ENCODE measurements at places on chromosomes 16 and 17.
A peak's percentile ranks its signal among the peaks of the same experiment; 100 is the strongest.

GRCh38 chr16:53689636-53690035 lies 14.0 kb downstream of the RPGRIP1L start:
- no peak for DNase-seq

DNA sequence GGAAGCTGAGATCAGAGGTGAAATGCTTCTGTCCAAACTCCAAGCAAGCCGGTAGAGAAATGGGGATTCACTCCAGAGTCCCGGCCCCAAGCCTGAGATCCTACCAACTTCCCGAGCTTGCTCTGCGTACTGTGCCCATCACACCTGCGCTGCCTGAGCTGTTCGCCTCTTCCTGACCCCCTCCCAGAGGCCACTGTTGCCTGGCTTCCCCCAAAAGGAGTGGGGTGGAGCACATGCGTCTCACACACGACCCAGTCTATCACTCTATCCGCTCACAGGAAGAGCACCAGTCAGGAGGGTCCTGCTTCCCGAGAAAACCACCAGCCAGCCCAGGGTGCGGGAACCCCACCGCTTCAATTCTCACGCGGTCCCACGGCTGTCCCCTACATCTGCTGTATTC lies 13.5 kb upstream of the C16orf95 start:
- no peak for DNase-seq

- no peak for DNase-seq
These were observed 221.0 kb downstream of the CCDC182 start for GRCh38 chr17:57523926-57524632.

DNA sequence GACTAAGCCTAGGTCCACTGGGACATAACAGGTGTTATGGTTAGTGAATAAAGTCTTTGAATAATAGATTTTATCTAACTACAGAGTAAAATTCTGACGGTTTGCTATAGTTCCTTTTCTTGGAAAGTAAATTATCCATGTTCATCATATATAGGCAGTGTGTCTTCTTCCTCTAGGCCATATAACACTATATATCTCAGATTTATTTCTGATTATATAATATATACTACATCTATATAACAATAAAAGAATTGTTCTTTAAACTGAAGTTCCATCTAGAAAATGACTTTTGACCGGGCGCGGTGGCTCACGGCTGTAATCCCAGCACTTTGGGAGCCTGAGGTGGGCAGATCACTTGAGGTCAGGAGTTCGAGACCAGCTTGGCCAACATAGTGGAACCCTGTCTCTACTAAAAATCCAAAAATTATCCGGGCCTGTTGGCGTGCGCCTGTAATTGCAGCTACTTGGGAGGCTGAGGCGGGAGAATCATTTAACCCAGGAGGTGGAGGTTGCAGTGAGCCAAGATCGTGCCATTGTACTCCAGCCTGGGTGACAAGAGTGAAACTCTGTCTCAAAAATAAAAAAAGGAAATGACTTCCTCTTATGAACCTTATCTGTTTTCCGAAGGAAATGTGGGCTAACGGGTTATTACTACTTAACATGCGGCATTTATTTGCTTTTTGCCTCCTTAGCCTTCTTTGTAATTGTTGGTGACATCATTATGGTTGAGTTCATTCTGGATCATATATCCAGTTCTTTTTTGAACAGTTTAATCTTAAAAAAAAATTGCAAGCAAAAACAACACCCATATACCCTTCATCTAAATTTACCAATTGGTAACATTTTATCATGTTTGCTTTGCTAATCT lies 29.2 kb downstream of the NOL11 start:
- no peak for DNase-seq

GRCh38 chr16:27406511-27407128 lies 4.6 kb downstream of the IL21R start:
- DNase-seq: no peak

DNA sequence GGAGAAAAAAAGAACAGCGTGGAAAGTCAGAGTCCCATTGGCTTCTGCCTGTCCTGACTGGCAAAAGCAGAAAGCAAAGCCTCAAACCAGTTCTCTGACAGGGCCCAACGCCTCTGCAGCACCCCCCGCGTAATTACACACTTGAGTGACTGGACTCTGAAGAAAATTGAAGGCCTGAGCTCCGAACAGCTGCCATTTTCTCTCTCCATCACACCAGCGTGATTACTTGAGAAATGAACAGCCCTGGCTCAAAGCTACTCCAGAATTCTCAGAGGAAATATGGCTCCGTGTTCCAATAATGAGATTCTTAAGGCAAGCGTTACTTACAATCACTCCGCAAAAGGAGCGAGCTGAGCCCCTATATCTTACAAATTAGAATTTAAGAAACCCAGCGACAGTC lies 142.7 kb upstream of the C17orf78 start:
- DNase-seq: no peak

DNA sequence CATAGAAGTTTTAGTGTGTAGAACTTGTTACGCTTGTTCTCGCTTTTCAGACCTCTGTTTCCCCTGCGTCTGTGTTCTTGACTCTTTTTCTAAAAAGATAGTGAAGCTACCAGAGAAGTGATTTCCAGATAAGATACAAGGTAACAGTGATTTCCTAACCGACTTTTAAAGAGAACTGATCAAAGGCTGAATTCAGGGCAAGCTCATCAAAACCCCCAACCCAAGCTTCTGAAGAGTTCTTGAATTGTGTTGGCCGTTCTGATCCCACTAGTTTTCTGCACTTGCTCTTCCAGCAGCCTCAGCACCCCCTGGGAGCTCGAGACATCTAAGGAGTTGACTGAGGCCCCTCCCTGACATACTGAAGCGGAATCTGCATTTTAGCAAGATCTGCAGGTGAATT lies 12.7 kb upstream of the NSMCE1 start:
- DNase-seq: no peak

DNA sequence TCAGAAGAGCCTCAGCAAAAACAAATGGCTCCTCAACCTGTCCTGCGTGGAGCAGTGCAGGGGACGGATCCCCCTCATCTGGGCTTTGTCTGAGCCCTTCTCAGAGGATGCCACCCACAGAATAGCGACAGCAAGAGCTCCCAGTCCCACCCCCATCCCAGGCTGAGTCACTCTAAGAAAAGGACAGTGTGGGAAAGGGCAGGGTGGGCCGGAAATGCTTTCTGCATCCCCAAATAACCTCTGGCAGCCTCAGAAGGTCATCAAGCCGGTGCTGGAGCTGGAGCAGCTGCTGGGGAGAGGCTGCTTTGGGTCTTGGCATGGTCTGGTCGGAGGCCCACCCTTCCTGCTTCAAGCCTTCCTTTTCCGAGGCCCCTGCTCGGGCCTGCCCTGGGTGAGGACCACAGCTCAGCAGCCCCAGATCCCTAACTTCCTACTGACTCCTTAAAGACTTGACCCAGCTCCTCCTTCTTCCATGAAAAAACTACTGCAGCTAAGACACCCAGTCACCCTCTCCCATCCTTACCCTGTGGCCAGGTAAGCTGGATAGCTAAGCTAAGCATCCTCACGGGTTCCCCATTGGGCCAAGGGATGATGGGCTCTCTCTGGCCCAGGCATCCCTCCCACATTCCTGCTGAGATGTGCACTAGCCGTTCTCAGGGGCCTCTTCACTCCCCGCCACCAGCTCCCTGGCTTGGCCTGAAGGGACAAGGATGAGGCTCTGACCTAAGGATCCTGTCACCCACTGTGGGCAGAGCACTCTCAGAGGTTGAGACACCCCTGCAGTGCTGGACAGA lies 8.7 kb downstream of the SLC12A4 start:
- no peak for DNase-seq

DNA sequence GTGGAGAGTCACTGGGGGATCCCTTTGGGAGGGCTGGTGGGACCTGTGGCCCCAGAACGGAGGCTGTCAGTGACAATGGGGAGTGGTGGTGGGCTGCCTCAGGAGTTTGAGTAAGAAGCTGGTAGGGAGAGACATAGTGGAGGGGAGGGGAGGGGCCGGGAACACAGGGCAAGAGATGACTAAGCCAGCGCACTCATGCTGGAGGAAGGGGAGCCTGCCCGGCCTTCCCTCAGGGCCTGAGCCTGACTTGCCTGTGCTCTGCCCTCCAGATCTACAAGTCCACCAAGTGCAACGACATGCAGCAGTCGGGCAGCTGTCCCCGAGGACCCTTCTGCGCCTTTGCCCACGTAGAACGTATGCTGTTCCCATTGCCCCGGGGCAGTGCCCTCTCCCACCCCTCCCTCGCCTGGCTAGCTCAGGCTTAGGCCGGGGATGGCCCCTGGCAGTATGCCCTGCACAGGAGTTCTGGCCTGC lies 29.3 kb downstream of the UNC13D start:
- DNase-seq: no peak

GRCh38 chr17:76833034-76833644 lies 35.1 kb upstream of the MGAT5B start:
- no peak for DNase-seq

DNA sequence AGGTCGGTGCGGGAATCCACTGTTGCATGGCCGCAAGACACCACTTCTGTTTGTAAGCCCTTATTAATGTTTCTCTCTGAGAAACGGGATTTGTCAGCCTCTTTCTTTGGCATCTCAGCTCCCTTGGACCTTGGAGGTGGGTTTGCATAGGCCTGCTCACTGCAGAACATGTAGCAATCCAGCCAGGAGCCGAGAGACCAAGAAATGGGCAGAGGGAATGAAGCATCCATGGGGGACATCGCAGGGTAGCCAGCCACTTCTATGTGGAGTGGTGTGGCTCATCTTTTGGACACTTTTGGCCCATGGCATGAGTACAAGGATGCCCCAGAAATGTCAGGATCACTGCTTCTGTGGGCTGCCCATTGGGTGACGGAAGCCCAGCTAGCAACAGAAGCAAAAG lies 79.4 kb downstream of the GSG1L start:
- no peak for DNase-seq

GRCh38 chr17:15480204-15480603 lies 12.8 kb upstream of the CDRT4 start:
- DNase-seq: no peak

DNA sequence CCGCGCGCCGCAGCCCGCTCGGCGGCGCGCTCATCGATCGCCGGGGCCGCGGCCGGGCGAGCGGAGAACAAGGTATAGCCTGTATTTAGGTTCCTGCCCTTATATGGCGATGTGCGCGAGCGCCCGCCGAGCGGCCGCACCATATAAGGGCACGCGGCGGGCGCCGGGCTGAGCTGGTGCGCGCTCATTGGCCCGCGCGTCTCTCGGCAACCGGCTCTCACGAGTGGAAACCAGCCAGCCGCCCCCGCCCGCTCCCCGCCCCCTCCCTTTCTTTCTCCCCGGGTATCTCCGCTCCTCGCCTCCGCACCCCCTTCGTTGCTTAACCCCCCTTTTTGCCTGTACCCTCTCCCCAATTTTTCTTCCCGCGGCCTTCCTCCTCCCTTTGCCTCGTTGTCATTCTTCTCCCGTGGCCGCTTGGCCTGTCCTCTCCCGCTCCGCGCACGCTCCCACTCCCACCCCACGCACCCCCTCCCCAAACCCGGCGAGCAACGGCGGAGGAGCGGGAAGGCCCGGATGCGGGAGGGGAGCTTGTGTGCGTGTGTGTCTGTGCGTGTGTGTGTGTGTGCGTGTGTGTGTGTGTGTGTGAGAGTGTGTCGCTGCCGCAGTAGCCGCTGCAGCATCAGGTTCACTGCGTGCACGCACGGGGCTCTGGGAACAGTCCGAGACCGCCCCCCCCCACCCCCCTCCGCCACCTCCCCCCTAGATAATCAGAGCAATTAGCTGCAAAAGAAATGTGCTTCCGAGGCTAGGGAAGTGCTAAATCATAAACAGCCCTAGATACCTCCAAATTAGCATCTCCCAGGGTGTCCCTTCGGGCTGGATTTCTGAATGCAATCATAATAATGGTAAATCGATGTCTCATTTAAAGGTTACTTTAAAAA lies 13.5 kb upstream of the CBX8 start:
- DNase-seq: peak; percentile 97

- no peak for DNase-seq
These were observed 9.3 kb upstream of the MAF start for GRCh38 chr16:79609861-79610260.

DNA sequence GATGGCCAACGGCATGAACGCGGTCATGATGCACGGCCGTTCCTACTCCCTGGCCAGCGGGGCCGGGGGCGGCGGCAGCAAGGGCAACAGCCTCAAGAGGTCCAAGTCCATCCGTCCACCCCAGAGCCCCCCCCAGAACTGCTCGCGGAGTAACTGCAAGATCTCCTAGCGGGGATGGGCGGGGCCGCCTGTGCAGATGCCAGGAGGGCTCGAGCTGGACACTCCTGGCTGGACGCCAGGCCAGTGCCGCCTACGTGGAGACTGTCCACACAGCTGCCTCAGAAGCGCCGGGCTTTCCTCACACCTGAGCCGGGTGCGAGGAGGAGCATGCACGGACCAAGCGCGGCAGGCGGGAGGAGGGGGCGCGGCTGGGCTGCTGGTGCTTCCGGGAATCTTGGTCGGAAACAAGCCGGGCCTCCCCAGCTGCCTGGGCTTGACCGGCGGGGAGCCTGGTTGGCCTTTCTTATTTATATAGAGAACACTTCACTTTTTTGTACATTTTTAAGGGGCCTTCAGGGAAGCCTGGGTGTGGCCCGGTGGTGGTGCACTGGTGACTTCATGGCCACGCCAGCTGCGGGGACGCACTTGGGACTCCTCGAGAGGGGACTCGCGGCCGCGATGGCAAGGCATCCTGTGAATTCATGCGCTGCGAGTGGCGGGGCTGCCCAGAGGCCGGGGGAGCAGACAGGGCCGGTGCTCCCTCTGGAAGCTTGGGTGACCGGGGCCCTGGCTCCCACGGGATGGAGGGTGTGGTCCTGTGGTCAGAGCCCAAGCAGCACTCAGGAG lies 3.1 kb upstream of the WFIKKN1 start:
- no peak for DNase-seq

DNA sequence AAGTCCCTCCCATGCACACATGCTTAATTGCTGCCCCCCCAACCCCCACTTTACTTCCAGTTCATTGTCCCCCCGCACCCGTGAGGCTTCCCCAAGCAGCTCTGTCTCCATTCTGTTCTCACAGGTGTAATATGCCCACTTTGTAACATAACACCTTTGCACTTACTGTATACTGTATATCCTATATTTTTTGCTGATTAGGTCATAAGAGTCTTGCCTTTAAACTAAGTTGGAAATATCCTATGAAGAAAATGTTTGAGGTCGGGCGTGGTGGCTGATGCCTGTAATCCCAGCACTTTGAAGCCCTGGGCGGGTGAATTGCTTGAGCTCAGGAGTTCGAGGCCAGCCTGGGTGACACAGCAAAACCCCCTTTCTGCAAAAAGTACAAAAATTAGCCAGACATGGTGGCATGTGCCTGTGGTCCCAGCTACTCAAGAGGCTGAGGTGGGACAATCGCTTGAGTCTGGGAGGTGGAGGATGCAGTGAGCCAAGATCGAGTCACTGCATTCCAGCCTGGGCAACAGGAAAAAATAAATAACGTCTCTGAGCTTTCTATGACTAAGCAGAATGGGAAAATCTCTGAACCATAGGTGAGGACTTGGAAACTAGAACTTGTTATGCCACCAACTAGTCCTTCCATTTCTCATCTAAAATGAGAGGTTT lies 76.1 kb downstream of the TNRC6C start:
- no peak for DNase-seq

GRCh38 chr17:55426851-55427586 lies 5.4 kb upstream of the MMD start:
- DNase-seq: no peak
